ENCODE measurements at places on chromosomes 5 and 9.
A peak's percentile ranks its signal among the peaks of the same experiment; 100 is the strongest.

DNA sequence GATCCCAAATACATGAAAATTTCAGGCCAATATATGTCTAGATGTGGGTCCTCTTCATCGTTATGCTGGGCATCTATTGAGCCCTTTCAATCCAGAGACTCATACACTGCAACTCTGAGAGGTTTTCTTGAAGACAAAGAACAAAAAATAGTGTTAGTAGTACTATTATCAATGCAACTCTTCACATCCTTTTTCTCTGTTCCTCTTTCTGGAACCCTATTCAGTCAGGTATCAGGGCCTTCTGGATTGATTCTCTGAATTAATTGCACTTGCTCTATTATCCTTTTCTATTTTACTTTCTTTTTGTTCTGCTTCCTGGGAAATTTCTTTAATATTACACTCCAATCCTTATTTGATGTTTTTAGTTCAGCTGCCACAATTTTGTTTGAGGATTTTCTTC lies 18.5 kb upstream of the FAM120A start:
- no peak for DNase-seq

DNA sequence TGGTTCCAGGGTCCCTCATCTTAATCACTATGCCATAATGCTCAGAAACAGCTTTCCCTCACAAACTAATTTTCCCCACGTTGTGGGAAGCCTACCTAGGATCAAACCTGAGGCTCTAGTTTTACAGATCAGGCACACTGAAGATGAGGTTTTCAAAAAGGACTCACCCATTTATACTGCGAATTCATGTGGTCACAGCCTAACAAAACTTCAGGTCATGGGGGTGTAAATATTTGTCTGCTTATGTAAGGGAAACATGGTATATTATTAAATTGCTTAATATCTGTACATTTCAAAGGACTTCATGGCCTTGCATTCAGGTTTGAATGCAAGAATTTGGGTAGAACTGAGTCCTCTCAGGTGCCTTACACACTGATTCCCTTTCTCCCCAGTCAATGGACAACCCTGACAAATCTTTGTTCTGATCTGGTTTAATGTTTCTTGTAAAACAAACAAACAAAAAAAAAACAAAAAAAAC lies 12.1 kb downstream of the ZFAND5 start:
- DNase-seq = no peak

GRCh38 chr9:34929506-34930102 lies 28.5 kb upstream of the PHF24 start:
- DNase-seq = no peak

GRCh38 chr5:115341745-115342144 lies 45.3 kb upstream of the CCDC112 start:
- no peak for DNase-seq

DNA sequence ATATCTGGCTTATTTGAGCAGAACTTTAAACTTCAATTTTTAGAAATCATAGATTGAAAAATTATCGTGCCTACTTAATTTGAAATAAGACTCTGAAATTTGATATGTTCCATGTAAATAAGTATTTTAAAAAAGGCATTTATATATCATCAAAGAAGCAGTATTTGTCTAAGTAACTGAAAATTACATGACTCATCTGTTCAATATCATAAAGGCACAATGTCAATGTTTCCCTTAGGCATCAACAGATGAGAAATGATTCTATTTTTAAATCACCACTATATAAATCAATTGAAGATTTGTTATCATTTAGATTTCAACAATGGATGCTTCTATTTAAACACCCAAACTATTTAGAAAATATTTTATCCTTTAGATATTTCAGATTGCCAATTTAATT lies 142.9 kb upstream of the POU5F2 start:
- DNase-seq = no peak

DNA sequence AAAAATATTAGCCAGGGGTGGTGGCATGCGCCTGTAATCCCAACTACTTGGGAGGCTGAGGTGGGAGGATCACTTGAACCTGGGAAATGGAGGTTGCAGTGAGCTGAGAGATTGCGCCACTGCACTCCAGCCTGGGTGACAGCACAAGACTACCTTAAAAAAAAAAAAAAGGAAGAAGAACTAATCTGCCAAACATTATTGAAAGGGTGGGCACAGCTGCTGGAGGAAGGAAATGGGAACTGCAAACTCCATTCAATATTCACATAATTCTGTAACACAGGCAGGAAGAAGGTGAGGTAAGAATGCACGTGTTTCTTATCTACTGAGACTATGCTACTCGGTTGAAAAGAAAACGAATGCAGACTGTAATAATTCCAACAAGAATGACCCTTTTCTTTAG lies 121.1 kb upstream of the GNA14 start:
- DNase-seq = no peak

DNA sequence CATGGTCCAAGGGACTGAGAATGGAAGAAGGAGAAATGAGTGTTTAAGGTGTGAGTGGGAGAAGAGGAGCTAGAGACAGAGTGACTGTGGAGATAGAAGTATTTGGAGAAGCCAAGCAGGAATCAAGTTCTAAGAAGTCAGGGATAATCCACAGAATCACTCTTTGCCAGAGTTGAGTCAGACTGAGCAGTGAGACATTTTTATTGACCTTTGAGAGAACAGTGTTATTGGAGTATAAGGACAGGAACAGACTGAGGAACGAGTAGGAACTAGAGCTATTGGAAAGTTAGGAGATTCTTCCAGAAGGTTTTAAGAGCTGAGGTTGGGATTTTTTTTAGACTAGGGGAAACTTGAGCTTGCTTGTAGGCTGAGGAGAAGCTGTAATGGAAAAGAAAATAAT lies 37.2 kb downstream of the RCL1 start:
- DNase-seq = no peak

- no peak for DNase-seq
Measured at GRCh38 chr5:127804886-127805426, 101.8 kb downstream of the CCDC192 start.

DNA sequence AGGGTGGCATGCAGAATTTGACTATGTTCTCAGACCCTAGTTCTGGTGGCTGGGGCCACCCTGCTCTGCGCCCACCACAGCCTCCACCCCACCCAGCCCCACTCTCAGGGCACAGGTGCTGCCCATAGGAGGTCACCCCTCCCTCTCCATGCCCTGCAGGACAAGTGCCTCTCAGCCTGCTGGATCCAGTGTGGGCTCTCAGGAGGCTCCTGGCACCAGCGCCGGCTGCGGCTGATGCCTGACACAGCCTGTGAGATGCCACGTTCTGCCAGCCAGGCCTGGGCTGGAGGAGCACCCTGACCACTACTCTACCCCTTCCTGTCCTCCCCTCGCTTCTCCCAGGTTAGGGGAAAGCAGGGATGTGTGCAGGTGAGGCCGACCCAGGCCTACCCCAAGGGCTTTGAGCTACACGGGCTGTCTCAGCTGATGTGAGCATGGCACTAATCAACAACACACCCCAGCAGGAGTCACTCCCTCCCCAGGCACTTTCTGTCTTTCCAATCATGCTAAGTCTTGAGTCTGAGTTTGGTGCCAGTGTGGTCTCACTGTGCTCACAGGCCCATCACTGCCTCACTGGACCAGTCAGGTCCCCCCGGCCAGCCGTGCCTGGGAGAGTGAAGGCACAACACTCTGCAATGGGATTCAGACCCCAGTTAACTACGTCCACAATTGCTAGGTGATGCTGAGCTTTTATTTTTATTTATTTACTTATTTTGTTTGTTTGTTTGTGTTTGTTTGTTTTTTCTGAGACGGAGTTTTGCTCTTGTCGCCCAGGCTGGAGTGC lies 12.1 kb upstream of the BARX1 start:
- DNase-seq = peak; percentile 64

GRCh38 chr9:113879318-113879717 lies 3.2 kb downstream of the ZNF618 start:
- DNase-seq = no peak
